ENCODE measurements at places on chromosomes 5 and 9.

DNA sequence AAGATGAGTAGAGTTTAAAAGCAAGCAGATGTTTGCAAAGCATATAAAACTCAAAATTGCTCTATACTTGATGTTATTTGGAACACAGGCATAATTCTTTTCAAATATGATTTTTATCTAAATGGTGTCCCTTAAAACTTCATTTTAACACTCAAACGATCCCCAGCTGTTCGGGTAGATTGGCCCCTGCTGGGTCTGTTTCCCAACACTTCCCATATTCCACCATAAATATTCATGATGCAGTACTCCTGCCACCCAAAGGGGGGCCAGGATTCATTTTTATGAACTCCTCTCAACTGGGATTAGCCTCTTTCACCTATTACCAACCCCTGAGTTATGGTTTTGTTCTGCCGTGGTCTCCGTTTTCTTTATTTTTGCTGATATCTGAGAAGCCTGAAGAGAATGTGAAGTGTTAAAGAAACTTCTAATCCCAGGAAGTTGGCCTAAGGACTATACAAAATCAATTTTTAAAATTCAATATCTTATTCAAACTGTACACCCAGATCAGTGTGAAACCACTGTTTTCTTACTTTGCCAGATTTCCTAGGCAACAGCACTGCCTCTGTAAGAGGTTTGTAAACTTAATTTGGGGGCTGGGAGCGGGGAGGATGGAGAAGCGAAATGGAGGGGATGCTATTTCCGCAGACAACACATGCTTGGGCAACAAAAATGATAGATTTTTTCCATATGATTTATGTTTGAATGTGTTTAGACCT is 384.1 kb downstream of the DMRT2 start:
- DNase-seq, result no peak

DNA sequence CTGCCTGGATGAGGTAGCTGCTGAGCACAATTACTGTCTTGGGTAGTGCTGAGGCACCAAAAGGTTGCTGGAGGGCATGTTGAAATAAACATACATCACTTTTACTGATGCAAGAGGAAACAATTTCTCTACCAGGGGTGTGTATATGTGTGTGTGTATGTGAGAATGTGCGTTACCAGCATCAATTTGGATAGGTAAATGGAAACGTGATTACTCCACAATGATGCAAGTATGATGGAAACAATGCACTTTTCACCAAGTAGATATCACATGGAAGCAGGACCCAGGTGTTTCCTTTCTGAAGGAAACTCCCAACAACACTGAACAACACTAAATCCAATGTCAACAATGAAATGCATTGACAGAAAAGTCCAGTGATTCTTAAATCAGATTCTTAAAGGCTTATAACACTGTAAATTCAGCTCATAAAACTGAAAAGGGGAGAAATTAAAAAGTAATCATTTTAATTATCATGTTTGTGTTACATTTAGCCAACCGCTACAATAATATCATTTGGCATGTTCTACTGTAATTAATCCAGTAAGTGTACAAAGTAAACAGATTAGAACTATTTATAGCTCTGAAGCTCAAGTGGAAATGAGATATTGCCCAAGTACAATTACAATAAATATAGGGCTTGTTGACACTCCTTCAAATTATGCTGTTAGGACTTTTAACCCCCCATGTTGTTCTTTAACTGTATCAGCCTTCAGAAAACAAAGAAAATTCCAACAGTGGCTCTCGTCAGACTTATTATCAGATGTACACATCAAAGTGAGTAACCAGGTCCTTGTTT is 25.3 kb downstream of the YIPF5 start:
- DNase-seq, result no peak

DNA sequence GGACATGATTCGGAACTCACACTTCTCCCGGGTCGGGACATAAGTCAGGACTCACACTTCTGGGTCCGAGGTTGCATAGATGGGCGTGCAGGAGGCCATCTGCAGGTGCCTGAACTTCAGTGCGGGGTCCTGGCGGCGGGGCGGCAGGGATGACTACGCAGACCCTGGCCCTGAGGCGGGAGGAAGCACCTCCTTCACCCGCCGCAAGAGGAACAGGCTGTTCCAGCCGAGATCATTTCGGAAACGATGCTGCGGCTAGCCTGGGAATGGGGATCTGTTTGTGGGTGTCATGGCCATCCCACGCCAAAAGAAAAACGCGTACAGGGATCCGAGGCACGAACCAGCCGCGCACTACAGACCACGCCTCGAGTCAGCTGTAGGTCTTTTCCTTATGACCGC is 196.6 kb downstream of the TTLL11 start:
- DNase-seq, result no peak

DNA sequence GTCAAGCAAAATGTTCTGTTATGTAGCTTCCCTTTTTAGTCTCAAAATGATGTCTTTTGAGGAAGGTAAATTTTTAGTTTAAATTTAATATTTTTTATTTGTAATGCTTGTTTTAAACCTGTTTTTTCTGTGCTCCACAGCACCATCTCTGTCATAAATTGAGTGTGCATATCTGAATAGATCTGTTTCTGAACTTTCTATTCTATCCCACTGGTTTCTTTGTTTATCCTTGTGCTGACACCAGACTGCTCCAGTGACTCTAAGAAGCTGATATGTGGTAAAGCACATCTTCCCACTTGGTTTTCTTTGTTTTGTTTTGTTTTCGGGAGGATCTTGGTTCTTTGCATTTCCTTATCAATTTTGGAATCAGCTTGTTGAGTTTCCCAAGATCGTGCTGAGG is 7.1 kb upstream of the RNF145 start:
- DNase-seq, result no peak

GRCh38 chr5:173642191-173642816 is 25.9 kb upstream of the BOD1 start:
- DNase-seq, result no peak

GRCh38 chr9:14345354-14346230 is 31.7 kb upstream of the NFIB start:
- DNase-seq, result no peak

DNA sequence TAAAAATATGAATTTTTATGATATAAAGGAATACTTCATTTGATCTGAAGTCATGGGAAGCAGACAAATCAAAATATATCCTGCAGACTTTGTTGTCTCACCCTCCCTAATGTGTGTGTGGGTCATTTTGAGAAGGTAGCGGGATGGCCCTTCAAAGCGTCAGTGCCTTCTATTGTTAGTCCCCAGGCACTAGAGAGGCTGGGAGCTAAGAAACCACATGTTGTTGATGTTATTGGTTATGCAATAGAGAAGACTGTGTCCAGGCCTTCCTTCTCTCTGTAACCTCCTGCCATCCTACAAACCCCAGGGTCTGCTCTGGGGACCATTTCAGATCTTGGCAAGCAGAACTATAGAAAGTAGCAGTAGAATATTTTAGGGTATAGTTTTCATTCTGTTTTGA is 94.7 kb downstream of the NLN start:
- DNase-seq, result no peak

- DNase-seq, result peak; percentile 41
Measured at GRCh38 chr9:1100945-1101344, 50.8 kb downstream of the DMRT2 start.

DNA sequence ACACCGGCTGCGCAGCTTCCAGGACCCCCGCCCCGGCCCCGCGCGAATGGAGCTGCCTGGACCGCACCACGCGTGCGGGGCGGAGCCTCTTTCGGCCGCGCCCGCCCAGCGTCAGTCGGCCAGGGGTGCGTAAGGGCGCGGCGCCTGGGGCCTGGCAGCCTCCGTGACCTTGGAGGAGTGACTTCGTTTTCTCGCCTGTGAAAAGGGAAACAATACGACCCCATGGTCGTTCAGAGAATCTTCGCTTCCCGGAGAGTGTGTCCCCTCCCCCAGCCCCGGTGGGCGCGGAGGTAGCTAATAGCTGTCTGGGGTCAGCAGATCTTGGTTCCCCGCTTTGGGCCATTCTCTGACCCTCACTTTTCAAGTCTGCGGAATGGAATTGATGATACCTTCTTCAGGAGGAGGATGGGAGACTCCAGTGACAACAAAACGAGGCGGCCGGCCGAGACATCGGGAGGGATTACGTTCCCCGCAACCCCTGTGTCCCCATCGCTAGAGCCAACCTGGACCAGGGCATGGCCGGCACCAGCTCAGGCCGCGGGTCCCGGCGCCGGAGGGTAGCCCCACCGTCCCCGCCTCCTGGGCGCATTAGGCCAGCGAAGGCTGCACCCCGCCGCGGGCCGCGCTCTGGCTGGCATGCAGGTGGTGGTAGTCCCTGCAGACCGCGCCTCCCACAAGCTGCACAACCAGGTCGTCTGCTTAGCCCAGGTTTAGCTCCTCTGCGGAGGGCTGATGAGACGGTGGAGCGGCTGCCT is 5.5 kb upstream of the CDHR2 start:
- peak; percentile 33 for DNase-seq

DNA sequence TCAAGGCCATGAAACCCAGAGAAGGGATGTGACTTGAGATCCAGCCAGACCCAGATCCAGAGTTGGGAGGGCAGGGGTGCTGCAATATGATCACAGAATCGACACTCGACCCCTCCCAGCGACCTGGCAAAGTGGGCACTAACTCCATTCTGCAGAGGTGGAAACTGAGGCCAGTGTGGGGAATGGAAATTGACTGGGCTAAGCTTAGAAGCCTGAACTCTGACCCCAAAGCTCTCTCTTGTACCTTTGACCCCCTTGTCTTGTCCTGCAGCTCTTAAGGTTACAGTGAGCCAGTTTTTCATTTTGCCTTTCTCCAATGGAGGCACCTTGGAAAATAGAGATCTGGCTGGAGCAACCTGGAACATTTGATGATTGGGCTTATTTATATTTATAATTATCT is 14.5 kb upstream of the ERGIC1 start:
- no peak for DNase-seq

- no peak for DNase-seq
Measured at GRCh38 chr9:115914291-115914690, 239.3 kb upstream of the PAPPA start.

GRCh38 chr5:58363461-58364249 is 96.2 kb downstream of the PLK2 start:
- no peak for DNase-seq

- DNase-seq, result no peak
Measured at GRCh38 chr5:50559955-50560354, 106.5 kb upstream of the PARP8 start.

GRCh38 chr5:56813302-56813701 is 2.0 kb upstream of the MAP3K1 start:
- no peak for DNase-seq

DNA sequence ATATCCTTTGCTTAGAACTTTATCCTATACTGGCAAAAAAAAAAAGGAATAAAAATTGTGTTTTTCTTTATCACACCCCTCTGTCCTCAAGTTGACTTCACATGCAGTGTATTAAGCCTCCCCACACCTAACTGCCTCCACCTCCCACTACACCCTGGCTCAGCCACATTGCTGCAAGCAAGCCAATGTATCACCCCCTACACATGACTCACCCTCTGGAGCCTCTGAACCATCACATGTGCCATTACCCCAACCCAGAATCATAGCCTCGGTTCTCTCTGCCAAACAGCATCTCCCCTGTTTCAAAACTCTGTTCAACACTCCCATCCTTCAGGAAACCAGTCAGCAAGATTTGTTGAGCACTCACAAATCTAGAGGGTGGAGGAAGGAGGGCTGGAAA is 209.0 kb downstream of the CWC27 start:
- DNase-seq, result peak; percentile 18

DNA sequence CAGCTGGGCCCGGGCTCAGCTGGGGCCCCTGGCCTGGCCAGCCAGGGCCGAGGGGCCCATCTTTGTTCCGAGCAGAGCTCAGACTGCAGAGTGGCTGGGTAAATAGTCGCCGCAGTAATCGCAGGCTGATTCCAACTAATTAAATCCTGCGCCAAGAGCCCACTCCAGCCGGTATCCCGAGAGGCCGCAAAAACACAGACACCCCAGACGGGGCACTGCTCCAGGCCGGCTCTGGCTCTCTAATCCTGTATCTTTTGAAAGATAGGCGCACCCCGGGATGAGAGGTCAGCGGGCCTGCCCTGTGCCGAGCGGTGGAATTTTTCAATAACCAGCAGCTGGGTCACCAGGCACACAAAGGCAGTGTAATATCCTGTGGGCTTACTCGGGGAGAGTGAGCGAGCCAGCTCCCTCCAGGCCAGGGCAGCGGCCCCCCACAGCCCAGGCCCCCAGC is 57.7 kb downstream of the LMX1B start:
- no peak for DNase-seq

- DNase-seq, result no peak
Measured at GRCh38 chr9:5760338-5760737, 72.6 kb downstream of the ERMP1 start.

DNA sequence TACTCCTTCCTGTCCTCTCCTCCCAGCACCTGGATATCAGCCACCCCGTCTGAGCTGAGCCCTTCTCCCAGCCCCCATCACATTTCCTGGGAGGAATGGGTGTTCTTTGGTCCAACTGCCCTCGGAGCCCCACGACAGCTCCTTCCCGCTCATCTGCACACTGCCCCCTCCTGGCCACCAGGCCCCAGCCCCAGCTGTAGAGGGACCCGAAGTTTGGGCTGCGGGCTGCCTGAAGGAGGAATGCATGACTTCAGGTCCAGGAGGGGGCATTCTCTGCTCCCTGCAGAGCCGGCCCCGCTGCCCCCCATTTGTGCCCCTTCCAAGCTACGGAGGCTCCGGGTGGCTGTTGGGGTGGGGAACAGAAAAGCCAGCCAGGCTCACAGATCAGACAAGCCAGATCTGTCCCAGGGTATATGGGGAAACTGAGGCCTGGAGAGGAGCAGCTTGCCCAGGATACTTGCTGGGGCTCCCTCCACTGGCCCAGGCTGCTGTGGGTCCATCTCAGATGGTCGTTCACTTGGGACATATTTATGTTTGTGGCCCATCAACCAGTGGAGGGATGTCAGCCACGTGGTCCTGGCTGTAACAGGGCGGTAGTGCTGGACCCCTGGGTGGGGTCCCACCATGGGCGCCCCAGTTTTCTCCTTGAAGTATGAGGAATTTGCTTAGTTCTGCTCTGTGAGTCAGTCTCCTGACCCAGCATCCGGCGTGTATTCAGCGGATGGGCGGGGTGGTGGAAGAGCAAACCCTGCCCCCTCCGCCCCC is 33.1 kb downstream of the DAB2IP start:
- DNase-seq, result no peak

DNA sequence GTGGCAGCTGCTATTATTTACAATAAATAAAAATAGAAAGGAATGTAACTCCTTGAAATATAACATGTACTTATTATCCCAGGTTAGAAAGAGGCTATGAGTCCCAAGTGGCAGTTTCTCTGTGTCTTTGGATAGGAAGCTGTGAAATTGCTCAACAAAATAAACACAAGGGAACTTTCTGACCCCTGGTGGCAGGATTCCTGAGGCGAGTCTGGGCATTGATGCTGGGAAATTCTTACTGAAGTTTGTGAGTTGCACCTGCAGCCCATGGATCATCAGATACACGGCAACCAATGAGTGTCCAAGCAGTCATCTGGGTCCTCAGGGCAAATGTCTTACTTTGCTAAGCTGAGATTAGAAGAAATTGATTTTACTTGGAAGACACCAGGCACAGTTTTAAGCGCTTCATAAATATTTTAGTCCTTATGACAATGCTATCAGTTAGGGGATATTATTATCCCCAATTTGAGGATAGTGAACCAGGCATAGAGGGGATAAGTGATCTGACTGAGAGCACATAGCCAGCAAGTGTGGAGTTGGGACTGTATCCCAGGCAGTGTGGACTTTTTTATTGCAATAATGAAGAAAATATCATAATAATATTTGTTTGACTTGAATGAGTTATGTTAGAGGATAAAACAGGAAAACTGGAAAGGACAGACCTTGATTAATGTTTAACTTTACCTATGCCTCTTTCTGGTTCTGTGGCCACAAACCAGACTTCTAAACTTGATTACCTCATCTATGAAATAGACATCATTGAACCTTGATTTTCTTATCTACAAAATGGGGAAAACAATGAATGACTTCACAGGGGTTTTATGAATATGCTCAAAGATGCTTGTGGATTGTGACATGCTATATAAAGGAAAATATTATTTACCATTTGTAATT is 265.5 kb upstream of the ADAMTSL1 start:
- DNase-seq, result peak; percentile 25

Measured in kidney glomerular epithelial cell (primary cell).